ENCODE measurements at places on chromosomes 2 and 18.
A peak's percentile ranks its signal among the peaks of the same experiment; 100 is the strongest.

DNA sequence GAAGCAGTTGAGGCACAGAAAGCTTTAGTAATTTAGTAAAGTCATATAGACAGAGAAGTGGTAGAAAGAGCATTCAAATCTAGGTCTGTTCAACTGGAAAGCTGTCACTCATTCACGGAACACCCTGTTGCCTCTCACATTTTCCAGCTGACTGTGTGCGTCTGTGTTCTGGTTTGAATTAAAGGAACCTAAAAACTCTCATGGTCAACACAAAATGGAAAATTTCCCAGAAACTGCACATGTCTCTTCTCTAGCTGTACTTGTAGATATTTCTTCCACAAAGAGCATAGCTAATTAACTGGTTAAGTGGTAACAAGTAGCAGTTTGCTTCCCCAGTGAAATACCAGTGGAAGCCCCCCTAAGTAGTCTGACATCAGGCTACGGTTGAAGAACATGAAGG lies 390.8 kb downstream of the TGIF1 start:
- DNase-seq, result no peak

DNA sequence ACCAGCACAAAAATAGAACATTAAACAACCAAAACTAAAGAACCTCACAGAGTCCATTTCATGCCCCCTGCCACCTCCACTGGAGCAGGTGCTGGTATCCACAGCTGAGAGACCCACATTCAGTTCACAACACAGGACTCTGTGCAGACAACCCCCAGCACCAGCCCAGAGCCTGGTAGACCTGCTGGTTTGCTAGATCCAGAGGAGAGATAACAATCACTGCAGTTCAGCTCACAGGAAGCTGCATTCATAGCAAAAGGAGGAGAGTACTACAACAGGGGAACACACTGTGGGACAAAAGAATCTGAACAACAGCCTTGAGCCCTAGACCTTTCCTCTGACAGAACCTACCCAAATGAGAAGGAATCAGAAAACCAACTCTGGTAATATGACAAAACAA lies 326.7 kb downstream of the METTL4 start:
- DNase-seq, result no peak

GRCh38 chr18:23967321-23968089 lies 47.0 kb upstream of the TTC39C start:
- peak; percentile 53 for DNase-seq

GRCh38 chr2:24912986-24913385 lies 7.1 kb downstream of the ADCY3 start:
- DNase-seq, result no peak

DNA sequence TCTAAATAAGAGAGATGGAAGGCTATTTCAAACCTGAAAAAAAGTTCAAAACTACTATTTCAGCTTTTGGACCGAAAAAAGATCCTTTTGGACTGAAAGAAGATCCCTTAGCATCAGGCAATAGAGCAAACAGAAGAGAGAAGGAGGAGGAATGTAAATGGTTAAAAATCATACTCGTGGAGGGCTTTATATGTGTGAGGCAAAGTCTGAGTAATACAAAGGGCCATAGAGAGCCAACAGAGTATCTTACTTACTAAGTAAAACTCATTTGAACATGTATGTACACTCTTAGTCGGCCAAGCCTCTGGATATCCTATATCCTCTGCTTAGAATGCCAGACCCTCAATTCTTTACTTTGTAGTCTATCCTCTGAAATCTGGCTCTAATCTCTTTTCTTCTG lies 55.7 kb downstream of the ITSN2 start:
- no peak for DNase-seq

- DNase-seq, result no peak
Observed at GRCh38 chr18:69674292-69674877, 273.3 kb downstream of the CD226 start.

DNA sequence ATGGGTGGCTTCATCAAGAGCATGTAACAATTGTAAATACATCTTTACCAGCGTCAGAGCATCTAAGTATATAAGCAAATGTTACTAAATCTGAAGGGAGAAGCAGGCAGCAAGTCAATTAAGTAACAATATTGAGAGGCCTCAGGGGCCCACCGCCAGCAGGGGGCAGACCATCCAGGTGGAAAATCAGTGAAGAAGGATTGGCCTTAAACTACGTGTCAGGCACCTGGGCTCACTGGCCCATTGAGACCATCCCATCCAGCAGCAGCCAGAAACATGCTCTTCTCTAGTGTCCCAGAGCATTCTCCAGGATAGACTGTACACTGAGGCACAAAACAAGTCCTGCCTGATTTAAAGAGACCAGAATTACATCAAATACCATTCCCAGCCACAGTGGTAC lies 96.2 kb upstream of the SNTG2 start:
- DNase-seq, result peak; percentile 53

GRCh38 chr18:486929-487740 lies 13.4 kb downstream of the COLEC12 start:
- DNase-seq, result no peak

- DNase-seq, result peak; percentile 78
Observed at GRCh38 chr2:46984642-46985476, 69.3 kb upstream of the MCFD2 start.

DNA sequence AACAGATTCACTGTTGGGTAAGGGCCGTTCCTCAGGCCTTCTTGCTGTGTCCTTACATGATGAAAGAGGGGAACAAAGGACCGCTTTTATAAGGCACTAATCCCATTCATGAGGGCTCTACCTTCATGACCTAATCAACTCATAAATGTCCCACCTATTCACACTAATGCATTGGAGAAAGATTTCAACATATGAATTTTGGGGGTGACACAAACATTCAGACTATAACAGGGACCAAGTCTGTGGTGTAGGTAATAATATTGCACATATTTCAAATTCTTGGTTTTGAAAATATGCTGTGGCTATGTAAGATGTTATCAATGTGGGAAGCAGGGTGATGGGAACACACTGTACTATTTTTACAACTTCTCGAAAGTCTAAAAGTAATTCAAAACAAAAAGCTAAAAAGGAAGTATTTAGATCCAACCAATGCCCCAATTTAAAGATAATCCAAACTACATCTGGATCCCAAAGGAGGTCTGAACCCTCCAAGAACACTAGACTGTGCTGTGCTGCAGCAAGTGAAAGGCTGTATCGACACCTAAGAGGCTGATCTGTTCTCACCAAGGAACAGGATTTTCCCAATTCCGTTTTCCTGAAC lies 82.4 kb upstream of the TGIF1 start:
- DNase-seq, result no peak

- DNase-seq, result peak; percentile 78
Observed at GRCh38 chr2:112884869-112885505, 26.0 kb upstream of the IL37 start.

DNA sequence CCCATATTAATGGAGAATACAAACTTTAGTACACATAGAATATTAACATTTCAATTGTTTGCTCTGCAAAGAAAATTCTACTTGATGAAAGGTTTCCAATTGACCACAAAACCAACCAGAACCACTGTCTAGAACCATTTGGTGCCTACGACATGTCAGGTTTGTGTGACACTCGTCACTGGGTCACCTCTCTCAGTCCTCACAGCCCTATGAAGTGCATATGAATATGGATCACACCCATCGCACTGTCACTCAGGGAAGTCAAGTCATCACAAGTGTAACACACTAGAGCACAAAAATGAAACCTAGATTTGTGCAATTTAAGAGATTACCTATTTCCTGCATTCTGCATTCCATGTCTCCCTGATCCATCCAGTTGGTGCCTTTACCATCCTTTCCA lies 43.7 kb downstream of the PTPN2 start:
- DNase-seq, result no peak

DNA sequence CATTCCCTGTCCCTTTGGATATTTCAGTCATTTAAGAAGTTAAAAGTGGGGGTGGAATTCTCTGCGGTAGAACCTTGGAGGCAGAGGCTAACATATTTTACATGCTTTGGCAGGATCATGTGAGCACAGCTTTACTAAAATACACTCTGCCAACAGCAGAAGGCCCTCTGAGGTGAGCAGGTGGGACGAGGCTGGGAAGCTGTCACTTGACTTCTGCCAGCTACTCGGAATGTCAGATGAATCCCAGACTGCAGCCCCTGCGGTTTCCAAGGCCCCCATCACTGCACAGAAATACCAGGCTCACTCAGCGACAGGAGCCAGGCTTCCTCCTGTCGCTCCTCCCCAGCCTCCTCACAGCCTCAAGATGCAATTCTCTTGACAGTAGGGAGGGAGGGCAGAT lies 220.9 kb upstream of the REV1 start:
- no peak for DNase-seq

- DNase-seq, result peak; percentile 31
Observed at GRCh38 chr2:203934711-203935438, 1.7 kb upstream of the ICOS start.

DNA sequence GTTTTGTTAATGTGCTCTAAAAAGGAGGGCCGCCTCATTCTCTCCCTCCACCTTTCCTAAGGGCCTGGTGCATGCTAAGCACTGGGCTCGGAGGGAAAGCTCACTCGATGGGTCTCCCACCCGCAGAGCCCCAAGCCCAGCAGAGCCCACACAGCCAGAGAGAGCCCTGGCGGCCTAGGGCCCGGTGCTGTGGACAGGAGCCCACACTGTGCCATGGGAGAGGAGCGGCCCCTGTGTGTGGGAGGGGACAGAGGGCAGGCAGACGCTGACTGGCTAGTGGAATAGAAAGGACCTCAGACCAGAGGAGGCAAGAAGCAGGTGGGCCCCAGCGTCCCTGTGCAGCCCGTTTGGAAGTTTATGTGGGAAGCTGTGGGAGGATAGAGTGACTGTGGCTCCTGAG lies 49.4 kb upstream of the KCNF1 start:
- no peak for DNase-seq

Data from activated naive CD4-positive, alpha-beta T cell treated with anti-CD3 and anti-CD28 coated beads, Interleukin-2, amount 10 ng/mL, durations not matched to agents 7 days and 5 days (primary cell).